ENCODE measurements at places on chromosomes 16 and 17.

DNA sequence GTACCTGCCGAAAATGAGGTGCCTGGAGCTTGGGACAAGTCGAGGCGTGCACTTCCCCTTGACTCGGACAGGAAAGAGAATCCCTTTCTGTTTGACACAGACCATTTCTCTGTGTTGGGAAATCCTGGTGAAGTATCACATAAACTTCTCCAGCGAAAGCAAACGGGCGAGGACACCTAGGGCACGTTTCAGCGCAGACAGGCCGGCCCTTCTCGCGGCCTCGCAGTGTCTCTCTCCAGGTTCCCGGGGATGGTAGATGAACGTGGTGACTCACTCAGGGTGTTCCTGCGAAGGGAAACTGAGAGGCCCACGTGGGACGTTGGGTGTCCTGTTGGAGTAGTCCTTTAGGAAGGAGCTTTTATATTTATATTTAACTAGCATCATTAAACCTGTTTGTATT is 36.3 kb upstream of the ZNF750 start:
- no peak for DNase-seq

DNA sequence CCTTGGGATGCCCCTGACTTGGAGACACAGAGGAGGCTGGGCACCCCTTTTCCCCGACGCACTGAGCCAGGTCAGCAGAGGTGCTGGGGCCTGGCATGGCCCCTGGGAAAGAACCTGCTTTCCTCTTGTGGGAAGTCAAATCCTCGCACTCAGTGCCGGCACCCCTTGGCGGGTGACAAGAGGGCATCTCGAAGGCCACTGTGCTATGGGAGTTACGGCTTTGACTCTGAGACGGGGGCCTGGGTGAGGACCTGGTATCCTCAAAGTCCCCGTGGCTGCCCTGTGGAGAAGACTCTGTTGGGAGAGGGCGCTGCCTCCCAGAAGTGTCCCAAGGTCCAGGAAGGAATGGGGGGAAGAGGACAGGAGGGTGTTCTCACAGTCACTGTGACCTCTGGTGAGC is 117.0 kb downstream of the METRNL start:
- no peak for DNase-seq

- DNase-seq, result no peak
Measured at GRCh38 chr17:35371934-35372333, 1.5 kb downstream of the SLFN11 start.

GRCh38 chr16:54477714-54478113 is 191.1 kb upstream of the IRX3 start:
- DNase-seq, result no peak

DNA sequence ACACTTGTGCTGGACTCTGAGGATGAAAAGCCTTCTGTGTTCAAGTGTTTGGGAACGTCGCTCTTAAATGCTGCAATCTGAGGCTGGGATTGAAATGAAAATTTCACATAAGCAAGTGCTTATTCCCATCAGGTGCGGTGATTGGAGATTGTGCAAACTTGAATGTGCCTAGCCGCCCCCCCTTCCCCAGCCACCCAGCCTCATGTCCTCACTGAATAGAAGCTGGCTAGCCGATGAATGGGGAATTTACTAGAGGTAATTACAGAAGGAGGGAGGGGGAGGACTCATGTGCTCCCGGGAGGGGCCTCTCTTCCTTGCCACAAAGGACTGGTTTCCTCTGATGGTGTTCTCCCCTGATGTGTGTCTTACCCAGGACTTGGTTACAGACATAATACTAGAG is 544.8 kb upstream of the EEF2KMT start:
- no peak for DNase-seq

DNA sequence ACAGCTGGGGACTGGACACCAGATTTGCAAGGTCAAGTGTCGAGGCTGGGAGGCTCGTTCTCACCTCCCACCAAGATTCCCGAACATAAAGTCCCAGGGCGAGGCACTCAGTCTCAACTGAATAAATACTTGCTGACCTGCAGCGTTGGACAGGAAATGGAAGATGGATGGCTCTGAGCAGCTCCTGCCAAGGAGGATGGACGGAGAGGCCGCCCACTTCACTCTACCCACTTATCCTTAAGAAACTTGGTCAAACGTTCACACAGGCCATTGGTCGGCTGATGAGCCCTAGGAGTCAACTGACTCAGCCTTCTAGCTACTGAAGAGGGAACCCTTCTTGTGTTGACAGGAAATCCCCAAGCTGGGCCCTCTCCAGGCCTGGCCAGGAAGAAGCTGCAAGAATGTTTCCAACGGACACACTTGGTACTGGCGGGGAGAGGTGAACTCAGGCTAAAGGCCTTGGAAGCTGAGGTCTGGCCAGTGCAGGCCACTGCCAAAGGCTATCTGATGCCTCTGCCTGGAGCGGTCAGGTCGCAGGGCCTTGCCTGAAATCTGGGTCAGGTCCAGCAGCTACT is 50.0 kb downstream of the VAC14 start:
- no peak for DNase-seq

- DNase-seq, result no peak
Measured at GRCh38 chr17:39648616-39649366, 11.8 kb downstream of the STARD3 start.

DNA sequence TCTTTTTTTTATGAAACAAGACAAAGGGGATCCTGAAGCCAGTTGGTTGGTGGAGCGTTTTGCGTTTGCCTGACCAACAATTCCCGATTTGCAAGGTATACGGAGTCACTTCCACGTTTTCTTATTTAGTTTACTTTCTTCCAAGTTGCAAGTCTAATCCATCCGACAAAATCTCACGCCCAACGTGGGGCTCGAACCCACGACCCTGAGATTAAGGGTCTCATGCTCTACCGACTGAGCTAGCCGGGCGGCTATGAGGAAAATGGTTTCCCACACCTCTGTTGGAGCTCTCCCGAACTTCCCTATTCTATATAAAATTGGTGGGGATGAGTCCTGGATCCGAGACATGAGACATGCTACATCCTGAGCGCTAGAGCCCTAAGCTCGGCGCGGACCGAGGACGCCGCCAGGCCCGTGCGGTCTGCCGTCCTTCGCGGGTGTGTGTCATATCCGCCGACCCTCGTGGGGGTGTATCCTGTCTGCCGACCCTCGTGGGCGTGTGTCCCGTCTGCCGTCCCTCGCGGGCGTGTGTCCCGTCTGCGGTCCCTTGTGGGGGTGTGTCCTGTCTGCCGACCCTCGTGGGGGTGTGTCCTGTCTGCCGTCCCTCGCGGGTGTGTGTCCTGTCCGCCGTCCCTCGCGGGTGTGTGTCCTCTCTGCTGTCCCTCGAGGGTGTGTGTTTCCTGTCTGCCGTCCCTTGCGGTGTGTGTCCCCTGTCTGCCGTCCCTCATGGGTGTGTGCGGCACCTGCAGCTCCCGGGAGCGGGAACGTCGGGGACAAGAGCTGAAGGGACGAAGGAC is 22.6 kb downstream of the ZNF213 start:
- no peak for DNase-seq

GRCh38 chr17:39943702-39944392 is 16.3 kb downstream of the LRRC3C start:
- DNase-seq, result no peak

- DNase-seq, result no peak
Measured at GRCh38 chr17:7955414-7956227, 23.6 kb downstream of the CNTROB start.

- no peak for DNase-seq
Measured at GRCh38 chr17:6046431-6046830, 23.7 kb upstream of the WSCD1 start.

- DNase-seq, result no peak
Measured at GRCh38 chr16:56470232-56470631, 18.9 kb downstream of the OGFOD1 start.

DNA sequence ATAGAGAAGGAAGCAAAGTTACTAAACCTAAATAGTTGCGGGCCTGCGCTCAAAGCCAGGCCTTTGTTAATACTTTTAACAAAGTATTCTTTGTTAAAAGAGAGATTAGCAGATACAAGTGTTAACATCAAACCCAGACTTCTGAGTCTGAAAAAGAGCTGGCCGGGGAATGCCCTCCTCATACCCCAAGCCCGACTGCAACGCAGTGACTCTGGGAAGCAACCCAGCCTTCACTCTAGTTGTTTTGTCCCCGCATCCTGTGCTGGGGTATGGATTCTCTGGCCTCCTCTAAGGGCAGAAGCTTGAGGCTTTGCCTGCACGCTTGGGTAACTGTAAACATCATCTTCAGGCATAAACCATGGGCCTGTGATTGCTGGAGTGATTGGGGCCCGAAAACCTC is 48.3 kb downstream of the ADCY7 start:
- no peak for DNase-seq

- DNase-seq, result no peak
Measured at GRCh38 chr17:4444782-4445473, 11.2 kb downstream of the SPNS3 start.

- no peak for DNase-seq
Measured at GRCh38 chr17:60577147-60577915, 22.7 kb upstream of the PPM1D start.
